ENCODE measurements at places on chromosomes 11 and 22.
A peak's percentile ranks its signal among the peaks of the same experiment; 100 is the strongest.

GRCh38 chr22:23068096-23068831 lies 2.1 kb upstream of the GNAZ start:
- DNase-seq: no peak

DNA sequence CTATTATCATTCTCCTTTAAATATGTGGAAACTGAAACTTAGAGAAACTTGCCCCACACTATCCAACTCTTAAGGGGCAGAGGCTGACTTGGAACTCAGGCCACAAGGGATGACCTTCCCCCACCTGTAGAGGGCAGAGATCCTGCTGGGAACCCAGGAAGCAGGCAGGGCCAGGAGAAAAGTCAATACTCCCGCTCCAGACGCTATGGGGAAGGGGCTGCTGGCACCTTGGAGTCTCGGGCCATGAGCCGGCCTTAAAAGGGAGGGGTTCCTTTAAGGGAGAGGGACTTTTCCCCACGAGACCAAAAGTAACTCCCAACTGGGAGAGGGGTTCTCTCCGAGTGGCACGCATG lies 620 bp upstream of the ANO5 start:
- no peak for DNase-seq

DNA sequence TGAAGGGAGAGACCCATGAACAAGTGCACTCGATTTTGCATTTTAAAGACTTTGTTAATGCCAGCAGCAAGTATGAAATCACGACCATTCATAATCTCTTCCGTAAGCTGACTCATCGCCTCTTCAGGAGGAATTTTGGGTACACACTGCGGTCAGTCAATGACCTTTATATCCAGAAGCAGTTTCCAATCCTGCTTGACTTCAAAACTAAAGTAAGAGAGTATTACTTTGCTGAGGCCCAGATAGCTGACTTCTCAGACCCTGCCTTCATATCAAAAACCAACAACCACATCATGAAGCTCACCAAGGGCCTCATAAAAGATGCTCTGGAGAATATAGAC lies 5.9 kb downstream of the SERPIND1 start:
- no peak for DNase-seq

DNA sequence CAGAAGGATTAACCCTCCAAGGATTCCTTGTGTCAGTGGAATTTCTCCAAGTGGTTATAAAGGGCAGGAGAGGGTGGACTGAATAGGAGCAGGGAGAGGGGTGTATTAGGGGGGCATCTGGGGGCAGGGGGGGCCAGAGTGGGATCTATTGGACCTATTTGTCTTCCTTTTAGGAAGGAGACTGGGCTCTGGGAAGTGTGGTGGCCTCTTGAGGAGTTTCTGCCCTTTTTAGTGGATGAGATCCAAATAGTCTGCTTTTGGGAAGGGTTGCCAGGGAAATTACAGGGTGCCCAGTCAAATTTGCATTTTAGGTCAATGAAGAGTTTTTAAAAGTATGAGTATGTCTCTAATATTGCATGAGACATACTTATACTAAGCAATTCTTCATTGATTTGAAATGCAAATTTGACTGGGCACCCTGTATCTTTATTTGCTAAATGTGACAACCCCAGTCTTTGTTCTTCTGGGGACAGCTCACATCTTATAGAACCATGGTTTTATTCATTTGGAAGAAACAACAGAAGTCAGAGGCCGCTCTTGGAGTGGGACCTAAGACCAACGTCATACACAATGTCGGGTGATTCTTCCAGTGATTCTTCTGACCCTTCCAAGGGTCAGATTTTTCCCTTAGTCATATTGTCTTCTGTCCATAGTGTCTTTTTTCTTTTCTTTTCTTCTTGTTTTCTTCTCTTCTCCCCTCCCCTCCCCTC lies 429 bp upstream of the SLC22A6 start:
- no peak for DNase-seq

DNA sequence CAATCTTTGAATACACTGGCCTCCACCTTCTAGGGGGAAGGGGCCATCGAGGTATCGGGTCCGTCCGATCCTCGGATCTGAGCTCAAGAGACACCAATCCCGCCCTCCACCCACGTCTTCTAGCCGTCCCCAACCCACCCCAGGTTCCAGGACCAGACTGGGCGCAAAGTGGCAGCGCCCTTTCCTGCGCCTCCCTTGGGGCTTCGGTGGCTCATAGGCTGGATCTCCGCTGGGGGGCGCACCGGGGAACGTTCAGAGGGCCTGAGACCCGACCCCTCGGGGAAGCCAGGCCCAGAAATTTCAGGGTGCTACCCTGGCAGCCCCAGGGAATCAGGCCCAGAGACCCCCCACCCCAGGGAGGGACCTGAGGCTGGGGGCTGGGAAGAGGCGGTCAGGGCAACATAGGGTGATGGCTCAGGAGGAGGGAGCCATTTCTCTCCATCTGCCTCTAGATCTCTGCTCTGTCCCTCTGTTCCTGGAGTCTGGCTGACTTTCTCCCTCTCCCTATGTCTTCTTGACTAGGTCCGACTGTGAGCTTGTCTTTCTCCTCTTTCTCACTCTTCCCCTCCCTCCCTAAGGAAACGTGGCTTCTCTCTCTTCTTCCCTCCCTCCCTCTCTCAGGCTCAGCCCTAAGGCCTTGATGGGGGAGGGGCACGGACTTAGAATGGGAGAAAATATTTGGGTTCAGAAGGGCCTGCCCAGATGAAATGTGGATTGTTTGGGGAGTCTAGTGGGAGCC lies 1.1 kb downstream of the CREB3L1 start:
- peak; percentile 86 for DNase-seq

DNA sequence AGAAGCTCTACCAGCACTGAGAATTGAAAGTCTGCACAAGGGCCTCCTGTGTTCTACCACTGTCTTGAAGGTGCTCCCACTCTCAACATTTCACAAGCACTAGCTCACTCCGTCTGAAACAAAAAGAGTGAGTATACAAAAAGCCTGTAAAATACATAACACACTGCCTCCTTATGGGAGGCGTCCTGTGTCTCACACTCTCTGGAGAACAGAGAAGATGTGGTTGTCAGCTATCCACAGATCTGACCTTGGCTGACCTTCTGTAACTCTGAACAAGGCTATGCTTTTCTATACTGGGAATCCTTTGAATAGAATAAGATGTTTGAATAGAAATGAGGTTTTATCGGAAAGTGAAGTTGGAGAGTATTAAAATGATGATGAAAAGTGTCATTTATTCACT lies 171.3 kb upstream of the TMEM45B start:
- DNase-seq: no peak

DNA sequence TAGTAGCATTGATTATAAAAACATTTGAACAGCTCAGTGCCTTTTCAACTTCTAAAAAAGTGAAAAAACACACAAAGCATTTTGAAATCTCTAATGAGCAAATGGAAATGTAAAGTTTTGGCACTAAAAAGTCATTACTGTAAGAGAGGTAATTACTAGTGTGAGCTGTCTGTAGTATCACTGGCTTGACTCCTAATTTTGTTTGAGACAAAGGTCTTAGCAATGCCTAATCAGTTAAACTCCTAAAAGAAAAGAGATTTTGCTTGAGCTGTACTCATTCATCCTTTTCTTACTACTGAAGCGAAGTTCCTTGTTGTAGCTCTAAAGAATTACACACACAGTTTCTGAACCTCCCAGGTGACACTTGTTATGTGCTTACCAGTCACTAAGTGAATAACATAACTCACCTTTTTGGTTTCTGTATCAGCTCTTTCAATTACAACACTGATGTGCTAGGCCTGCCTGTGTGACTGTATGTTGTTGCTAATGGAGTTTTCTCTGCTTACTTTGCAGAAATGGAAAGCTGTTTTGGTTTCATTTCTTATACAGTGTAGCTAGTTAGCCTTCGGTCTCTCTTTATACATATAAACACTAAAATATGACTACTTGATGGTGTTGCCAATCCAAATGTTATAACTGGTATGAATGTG lies 924.4 kb upstream of the TENM4 start:
- DNase-seq: no peak

DNA sequence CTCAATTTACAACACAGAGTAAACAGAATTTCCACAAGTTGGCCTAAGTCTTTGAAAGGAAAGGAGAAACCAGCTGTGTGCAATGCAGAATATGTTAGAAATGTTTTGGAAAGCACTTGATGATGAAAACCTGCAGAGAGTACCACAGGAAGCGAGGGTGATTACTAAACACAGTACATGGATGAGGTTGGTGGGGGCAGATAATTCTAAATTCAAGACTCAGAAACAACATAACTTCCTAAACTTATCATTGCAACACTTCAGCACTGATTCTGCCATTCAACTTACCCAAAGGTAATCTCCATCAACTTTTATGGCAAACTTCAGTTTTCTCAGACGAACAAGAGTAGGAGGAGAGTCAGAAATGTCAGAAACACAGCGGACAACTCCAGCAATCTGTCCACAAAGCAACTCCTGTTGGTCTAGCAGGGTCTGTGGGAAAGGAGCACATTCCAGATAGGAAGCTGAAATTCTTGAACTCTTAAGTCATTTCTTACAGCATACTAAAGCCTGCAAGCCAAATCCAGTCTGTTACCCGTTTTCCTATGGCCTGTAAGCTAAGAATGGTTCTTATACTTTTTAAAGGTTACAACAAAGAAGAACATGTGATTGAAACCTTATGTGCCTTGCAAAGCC lies 6.8 kb downstream of the HPS4 start:
- DNase-seq: no peak

- DNase-seq: peak; percentile 26
Measured at GRCh38 chr22:21921729-21922128, 30.9 kb downstream of the PPM1F start.

DNA sequence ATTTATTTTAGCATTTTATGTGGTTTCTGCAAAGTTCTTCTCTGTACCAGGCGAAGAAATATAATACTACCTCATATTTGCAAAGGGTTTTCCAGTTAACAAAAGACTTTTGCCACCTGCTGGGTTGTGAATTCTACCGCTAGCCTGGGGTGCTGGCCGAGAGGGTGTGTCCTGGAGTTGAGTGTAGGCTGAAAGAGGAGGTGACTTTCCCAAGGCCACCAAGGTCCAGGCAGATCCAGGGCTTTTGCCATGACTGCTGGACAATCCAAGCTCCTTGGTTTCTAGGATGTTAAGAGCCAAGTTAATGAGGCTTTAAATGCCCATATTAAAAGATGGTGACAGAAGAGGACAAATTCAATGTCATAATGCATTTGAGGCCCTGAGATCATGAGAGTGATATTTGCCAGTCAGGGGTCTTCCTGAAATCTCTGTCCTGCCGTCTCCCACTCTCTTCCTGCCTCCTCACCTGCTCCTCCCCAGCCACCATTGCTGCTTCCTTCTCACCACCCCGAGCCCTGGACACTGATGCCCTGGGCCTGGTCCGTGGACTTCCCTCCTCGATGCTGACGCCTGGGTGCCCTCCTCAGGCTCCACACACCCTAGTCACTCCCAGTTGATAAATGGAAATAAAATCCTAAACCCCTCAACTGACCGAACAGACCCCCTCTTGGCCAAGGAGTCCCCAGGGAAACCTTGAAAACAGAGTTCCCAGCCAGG lies 825.6 kb downstream of the TBC1D22A start:
- no peak for DNase-seq

DNA sequence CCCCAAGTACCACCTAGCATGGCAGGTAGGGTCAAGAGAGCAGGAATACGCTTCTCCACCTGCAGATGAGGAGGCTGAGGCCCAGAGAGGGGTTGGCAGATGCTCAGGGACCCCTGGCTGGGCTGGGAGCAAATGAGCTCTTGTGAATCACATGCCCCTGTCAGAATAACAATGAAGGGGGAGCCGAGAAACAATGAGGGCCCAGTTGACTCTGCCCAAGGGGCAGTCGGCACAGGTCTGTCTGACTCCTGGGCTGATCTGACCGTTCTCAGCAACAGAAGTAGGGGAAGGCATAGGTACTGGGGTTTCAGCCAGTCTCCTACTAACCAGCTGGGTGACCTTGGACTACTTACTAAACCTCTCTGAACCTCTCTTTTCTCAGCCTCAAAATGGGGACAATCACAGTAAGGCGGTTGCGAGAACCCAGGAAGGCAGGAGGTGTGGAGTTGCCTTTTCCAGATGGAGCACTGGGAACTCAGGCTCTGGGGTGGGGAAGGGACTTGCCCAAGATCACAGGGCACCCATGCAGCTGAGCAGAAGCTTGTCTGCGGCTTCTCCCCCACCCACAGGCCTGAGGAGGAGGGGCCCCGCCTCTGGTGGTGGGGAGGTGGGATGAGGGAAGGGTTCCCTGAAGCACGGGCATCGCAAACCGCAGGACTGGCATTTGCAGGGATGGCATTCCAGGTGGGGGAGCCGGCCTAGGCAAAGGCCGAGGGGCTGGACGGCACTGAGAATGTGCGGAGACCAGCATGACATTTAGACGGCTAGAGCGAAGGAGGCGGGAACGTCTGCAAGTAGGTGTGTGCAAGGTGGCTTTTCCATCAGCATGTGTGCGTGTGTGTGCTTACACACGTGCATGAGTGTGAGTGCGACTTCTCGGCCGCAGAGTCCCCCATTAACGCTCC lies 163.0 kb downstream of the MN1 start:
- DNase-seq: no peak
